Panc1 (cell line): ENCODE measurements at places on chromosomes 5 and 9. TPM values are rescaled to one million over a fixed set of nuclear protein-coding genes. Genes with fewer than 3 reads are reported as not detected.

DNA sequence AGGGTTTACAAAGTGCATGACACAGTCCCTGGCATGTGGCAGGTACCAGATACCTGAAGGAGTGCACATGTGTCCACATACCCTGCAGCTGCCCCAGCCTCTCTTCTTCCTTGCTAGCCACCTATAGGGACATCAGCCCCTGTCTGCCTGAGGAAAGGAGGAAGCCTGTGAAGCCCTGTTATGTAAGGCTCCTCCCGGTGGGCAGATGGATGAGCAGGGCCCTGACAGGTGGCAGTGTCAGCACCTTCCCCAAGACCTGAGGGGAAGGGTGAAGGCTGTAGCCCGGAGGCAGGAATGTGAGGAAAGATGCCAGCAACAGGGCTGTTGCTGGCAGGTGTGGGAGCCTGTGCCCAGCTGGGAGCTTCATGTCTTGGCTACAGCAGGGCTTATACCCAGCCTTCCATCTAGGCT is 21.7 kb downstream of the TCF7 start:
- DNase-seq = no peak

GRCh38 chr5:119537704-119538103 is 85.4 kb downstream of the HSD17B4 start:
- no peak for DNase-seq

- no peak for DNase-seq
Observed at GRCh38 chr9:110078604-110079003, 129.4 kb downstream of the C9orf152 start.

GRCh38 chr5:109944461-109944860 is 254.7 kb downstream of the MAN2A1 start:
- no peak for DNase-seq

GRCh38 chr9:2494562-2494961 is 127.0 kb upstream of the VLDLR start:
- no peak for DNase-seq

DNA sequence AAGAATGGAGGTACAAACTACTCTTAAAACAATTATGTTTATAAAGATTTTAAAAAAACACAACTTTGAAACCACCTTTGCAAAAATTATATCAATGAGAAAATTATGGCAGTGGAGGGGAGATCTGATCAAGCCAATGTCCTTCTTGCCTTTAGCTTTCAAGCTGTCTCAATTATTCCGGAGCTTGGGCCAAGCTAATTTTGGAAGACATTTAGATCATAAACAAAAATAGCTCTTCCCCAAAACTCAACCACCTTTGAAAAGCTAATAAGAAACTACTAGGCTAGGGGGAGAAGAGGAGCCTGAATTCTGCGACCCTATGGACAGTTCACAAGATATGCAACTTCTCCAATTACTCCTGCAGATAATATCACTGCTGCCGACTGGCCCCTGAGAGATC is 263.3 kb downstream of the ICE1 start:
- DNase-seq = no peak

ADAMTSL1 gene
- total RNA-seq = not detected

IGFBPL1 gene
- total RNA-seq = 13.7 TPM

HAVCR2 gene
- not detected for total RNA-seq

SNCB gene
- total RNA-seq = 0.77 TPM

DNA sequence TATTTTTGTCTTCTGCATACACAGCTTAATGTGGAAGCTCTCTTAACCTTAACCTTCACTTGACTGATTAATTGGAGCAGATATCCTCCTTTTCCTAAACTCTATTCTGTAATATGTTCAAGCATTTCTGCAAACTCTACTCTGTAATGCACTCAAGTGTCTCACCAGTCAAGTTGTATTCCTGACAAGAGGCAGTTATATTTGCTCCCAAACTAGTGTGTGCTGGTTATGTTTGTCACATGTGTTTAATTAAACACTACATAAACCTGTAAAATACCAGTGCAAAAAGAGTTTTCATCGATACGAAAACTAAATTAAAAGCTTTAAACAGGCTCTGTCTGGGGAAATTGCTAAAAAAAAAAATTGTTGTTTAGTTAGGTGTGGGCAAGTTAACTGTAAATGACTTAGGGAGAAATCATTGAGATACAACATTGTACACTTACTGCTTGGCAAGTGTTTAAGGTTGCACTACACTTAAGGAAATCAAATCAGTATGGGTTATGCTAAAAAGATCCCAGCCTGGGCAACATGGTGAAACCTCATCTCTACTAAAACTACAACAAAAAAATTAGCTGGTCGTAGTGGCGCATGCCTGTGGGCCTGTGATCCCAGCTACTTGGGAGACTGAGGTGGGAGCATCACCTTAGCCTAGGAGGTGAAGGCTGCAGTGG is 6.7 kb downstream of the FAF2 start:
- DNase-seq = no peak

ELAVL2 gene
- total RNA-seq = not detected

NFIB gene
- total RNA-seq = 26.7 TPM

GRCh38 chr5:135327429-135328127 is 71.5 kb downstream of the MACROH2A1 start:
- no peak for DNase-seq

ASTN2 gene
- total RNA-seq = 3.9 TPM
